ENCODE measurements at places on chromosomes 2 and 18.

DNA sequence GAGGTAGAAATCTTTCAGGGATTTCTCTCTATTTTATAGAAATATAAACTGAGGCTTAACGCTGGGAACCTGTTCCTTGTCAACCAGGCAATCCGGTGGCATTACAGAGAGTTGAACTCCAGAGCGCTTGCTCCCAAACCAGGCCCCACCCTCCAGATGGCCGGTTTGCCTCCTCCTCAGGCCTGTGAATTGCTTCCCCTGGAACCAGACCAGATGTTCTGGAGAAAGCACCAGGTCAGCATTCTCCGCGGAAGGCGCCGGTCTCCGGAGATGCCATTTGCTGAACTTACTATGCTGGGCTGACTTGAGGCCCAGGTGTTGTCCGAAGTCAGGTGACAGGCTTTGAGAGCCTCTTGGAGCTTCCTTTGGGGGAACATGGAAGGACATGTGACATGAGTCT is 17.2 kb downstream of the TNP1 start:
- no peak for DNase-seq

GRCh38 chr2:134146161-134146560 is 107.7 kb upstream of the MGAT5 start:
- no peak for DNase-seq

- DNase-seq, result no peak
Observed at GRCh38 chr2:9385841-9386240, 37.5 kb downstream of the ITGB1BP1 start.

DNA sequence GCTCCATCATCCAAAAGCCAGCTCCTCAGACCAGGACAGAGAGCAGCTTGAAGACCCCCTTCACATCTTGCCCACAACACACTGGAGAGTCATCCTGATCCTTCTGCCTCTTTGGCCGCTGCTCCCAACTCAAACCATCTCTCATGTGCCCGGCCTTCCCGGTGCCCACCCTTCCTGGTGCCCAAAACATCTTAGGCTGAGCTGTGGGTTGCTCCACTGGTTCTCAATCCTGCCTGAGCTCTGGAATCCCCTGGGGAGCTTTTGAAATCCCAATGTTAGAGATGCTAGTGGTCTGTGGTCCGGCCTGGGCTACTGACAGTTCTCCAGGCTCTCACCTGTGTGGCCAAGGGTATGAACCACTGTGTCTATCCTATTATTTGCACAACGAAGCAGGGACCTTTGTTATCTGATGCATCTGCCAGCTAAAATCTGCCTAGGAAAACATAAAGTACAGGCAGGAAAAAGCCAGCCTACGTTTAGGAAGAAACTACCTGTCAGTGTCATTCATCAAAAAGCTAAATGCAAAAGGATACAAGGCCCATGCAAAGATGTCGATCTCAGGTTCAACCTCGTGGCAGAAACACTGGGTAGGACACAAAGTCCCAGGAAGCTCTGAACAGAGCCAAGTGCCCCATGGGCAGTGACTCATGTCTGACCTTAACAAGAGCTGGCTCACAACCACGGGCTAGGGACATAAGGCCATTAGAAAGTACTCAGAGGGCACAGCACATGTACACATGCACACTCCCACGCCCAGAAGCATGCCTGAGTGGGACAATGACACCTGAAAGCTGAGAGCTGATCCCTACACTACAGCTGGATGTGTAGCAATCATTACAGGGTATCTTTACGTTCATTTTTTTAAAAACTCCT is 30.8 kb downstream of the TBC1D8 start:
- no peak for DNase-seq

DNA sequence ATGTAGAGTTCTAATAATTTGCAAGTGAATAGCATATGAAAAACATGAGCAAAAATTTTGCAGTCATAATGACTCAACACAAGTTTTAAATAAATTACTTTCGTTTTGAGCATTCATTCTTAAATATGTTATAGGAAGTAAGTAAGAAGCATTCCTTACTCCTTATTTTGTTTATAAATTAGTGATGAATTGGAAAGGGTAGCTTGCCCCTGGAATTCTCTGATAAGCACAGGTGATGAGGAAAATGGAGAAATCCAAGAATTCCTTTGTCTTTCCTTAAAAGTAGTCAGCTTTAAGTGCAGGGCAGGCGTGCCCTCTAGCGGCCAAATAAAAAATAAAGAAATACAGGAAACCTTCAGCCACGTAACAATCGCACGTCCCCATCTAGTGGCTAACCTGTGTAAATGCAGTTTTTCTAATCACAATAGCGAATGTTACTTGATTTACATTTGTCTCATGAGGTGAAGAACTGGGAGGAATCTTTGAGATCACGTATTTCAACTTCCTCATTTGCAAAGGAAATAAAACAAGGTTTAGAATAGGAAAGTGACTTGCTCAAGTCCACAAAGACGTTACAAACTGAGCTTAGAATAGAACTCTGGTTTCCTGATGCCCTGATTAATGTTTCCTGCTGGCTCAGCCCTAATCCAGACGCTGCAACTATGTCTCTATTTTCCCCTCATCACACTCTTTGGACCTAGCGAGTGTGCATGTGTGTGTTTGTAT is 47.2 kb upstream of the ZNG1B start:
- peak; percentile 76 for DNase-seq

- DNase-seq, result peak; percentile 75
Observed at GRCh38 chr18:2889761-2890192, 43.0 kb downstream of the EMILIN2 start.

Data from CD4-positive, alpha-beta T cell treated with Interleukin-1 beta for 1 hour (primary cell).